ENCODE measurements at places on chromosomes 13 and 19. TPM values are rescaled to one million over a fixed set of nuclear protein-coding genes. Genes with fewer than 3 reads are reported as not detected.

The TMC4 gene
- 0.24 TPM for total RNA-seq

The NAPSA gene
- not detected for total RNA-seq

The ERVV-1 gene
- not detected for total RNA-seq

The SHC2 gene
- total RNA-seq, result 9.0 TPM

The FCHO1 gene
- total RNA-seq, result 1.3 TPM

The PLPPR3 gene
- 0.07 TPM for total RNA-seq

The SCN1B gene
- total RNA-seq, result 2.7 TPM

The ZNF723 gene
- not detected for total RNA-seq

The NAA16 gene
- total RNA-seq, result 15.1 TPM

The APOC4 gene
- 0.46 TPM for total RNA-seq

The SYMPK gene
- total RNA-seq, result 19.9 TPM

The WDR87 gene
- not detected for total RNA-seq

The SUCLA2 gene
- total RNA-seq, result 77.1 TPM

The PLIN4 gene
- total RNA-seq, result 0.80 TPM

The TUBGCP3 gene
- 15.5 TPM for total RNA-seq

The ZNF208 gene
- not detected for total RNA-seq

The IGSF23 gene
- total RNA-seq, result 2.3 TPM

The GARRE1 gene
- total RNA-seq, result 8.0 TPM

The ZNF135 gene
- not detected for total RNA-seq

The RAD23A gene
- 42.5 TPM for total RNA-seq

The FCER2 gene
- total RNA-seq, result not detected
